HuH-7.5 (cell line): ENCODE measurements at places on chromosomes 11 and 22.

GRCh38 chr11:133515107-133515506 is 17.2 kb downstream of the OPCML start:
- no peak for DNase-seq

GRCh38 chr11:87224486-87224885 is 186.8 kb downstream of the TMEM135 start:
- no peak for DNase-seq

- DNase-seq = no peak
Observed at GRCh38 chr11:134337051-134337450, 5.3 kb downstream of the GLB1L2 start.

- no peak for DNase-seq
Observed at GRCh38 chr22:43301866-43302265, 41.3 kb downstream of the SCUBE1 start.
